ENCODE measurements at places on chromosomes 12 and 14.

DNA sequence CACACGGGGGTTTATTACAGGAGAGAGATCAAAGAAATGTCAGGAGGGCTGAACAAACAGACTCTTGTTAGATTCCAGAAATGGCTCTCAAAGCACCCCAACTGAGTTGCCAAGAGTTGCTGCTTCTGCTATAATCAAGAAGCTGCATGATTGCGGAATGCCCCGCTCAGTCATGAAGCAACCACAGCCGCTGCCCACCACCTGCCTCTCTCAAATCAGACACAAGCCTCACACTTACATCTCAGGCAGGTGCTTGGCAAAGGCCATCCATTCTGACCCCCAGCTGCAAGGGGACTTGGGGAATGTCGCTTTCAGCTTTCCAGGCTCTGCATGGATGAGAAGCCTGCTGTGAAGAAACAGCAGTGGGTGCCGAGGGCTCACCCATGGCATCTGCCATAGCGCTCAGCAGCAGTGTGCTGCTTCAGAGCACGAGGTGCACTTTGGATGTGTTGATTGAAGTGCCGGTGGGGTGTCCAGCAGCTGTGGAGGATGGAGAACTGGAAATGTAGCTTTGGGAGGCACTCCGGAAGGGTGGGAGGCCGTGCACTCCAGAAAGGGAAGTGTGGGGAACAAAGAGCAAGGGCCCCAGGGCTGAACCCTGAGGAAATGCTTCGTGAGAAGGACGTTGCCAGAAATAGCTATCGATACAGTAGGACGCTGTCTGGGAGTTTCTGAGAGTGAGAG, 37.7 kb downstream of the LRRC74A start:
- no peak for DNase-seq

DNA sequence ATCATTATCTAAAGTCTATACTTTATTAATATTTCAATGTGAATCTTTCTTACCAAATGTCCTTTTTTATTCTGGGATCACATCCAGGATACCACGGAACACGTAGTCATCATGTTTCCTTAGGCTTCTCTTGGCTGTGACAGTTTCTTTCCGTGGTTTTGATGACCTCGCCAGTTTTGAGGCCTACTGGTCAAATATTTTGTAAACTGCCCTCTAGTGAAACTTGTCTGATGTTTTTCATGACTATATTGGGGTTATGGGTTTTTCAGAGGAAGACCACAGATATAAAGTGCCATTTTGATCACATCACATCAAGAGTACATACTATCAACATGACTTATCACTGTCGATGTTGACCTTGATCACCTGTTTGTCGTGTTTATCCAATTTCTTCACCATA, 14.1 kb upstream of the SERPINA6 start:
- no peak for DNase-seq

GRCh38 chr12:89461649-89462612, 62.7 kb downstream of the GALNT4 start:
- DNase-seq: peak; percentile 45

DNA sequence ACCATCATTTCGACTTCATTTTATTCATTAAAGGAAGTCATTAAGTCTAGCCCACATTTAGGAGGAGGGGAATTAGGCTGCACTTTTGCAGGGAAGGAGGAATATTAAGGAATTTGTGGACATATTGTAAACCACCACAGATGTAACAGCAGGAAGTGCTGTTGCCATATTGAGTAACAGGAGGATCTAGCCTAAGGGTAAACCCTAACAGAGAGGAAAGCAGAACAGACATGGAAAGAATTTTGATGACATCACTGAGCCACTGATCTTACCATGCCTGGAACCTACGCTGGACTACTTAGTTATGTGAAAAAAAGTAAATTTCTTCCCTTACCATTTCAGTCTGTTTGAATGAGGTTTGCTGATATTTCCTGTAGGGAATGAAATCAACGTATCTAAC, 100.7 kb upstream of the ATF7IP start:
- no peak for DNase-seq

- DNase-seq: no peak
Measured at GRCh38 chr14:92436115-92436776, 77.3 kb upstream of the RIN3 start.

GRCh38 chr12:52364061-52364460, 3.2 kb downstream of the KRT85 start:
- DNase-seq: no peak

DNA sequence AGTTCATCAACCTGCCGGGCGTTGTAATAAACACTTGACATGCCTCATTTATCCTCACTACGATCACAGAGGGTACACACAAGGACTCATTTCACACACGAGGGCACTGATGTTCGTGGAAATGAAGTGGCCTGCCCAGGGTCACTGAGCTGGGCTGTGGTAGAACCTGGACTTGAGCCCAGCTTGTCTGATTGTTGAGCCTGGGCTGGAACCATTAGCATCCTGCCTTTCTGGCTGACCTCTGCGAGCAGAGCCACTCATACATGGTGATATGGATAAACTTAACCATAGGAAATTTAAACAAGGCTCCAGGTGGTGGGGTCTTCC, 16.6 kb upstream of the JDP2 start:
- DNase-seq: no peak

GRCh38 chr12:100189636-100190394, 10.8 kb upstream of the ACTR6 start:
- DNase-seq: no peak

DNA sequence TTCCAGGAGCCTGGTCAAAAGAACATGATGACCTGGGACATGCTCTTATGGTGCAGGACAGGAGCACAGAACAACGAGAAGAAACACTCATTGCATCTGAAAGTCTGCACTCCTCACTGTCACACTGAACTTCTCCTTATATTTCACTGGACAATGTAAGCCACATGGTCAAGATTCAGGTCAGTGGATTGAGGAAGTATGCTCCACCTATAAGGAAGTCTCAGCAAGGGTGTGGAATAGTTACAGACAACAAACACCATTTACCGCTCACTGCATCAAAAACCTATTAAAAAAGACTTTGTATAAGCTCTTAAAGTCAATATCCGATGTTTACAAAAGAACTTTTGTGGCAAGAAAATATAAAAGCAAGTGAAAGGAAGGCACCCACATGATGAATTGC, 153.1 kb upstream of the FOXG1 start:
- no peak for DNase-seq

DNA sequence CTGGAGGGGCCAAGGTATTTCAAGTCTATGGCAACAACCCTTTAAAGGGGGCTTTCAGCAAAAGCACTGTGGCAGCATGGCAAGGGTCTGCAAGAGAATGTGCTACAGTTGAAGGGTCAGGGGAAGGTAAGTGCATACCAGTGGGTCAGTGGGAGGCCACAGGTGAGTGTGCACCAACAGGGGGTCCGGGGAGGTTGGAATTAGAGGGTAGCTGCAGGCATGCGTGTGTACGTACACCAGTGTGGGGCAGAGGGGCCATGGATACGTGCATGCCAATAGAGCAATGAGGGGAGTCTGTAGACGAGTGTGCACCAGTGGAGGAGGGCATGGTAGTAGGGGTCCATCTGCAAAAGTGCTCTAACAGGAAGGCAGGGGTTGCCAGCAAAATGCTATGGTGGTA, 448.9 kb downstream of the NAV3 start:
- DNase-seq: no peak

- DNase-seq: no peak
Measured at GRCh38 chr14:83347874-83348273, 1814.2 kb upstream of the SEL1L start.

DNA sequence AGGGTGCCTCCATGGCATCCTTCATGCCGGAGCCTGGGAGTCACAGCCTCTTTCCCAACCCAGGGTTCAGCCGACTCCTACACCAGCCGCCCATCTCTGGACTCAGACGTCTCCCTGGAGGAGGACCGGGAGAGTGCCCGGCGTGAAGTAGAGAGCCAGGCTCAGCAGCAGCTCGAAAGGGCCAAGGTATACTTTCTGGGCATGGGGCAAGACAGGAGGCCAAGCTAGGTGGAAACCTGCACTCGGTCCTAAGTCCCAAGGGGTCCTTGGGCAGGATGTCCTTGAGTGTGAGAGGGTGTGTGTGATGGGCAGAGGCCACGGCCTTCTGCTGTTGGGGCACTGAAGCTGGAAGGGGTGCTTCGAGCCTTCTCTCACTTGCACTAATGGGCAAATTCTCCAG, 5.0 kb downstream of the CACNB3 start:
- no peak for DNase-seq

DNA sequence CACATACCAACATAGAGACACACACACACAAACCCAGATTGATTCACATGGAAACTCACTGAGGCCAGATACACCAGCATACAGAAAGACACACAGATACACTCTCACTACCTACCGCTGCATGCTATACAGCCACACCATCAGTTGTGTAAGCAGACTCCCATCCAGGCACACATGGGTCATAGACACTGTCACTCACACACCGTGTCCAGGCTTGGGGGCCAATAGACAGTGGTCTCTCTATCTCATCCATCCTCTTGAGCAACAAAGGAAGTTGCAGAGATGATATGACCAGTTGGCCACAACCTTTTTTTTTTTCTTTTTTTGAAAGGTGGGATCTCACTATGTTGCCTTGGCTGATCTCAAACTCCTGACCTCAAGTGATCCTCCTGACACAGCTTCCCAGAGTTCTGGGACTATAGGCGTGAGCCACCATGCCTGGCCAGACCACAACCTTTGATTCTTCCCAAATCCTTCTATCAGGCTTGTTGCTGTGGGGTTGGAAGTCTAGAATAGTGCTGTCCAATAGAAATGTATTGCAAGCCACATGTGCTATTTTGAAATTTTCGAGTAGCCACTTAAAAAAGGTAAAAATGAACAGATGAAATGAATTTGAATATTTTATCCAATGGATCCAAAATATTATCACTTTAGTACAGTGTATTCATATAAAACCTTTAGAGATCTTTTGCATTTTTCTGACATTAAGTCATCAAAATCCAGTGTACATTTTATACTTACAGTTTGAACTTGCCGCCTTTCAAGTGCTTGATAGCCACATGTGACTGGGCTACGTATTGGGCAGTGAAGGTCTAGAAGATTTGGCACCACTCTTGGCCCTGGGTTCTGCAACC, 7.4 kb downstream of the LRP1-AS start:
- no peak for DNase-seq

- DNase-seq: peak; percentile 87
Measured at GRCh38 chr12:105330283-105330930, at the start of gene C12orf75. C12orf75 (plus strand) TSS chr12:105330691; CDS start chr12:105330892, 201 bp downstream.

DNA sequence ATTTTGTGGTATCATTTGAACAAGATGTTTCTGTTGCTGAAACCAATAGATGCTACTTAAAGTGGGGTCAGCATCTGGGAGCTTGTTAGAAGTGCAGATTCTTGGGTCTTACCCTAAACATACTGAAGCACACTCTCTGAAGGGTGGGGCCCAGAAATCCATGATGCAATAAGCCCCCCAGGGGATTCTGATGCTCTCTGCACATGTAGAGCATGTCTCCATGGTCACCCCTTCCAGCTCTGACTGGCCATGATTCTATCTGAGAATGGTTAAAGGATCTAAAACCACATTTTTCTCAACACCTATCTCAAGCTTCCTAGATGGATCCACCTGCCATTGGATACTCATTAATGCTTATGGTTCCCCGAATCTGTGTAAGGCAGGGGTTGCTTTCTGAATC, 20.4 kb downstream of the JDP2 start:
- DNase-seq: no peak

DNA sequence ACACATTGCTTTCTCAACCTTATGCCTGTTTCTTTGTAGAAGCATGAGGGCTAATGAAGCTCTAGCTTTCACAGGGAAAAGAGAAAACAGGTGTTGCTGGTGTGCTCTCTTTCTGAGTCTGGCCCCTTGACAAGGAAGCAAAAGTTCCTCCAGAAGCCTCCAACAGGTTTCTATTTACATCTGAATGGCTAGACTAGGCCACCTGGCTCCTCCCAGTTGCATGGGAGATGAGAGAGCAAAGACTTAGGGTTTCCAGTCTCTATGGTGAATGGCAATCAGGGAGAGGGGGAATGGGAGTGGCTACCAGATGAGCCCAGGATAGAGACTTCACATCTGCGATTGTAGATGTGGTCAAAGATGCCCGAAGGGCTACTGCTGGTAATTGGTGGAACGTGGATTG, 138.1 kb upstream of the PLXNC1 start:
- no peak for DNase-seq

DNA sequence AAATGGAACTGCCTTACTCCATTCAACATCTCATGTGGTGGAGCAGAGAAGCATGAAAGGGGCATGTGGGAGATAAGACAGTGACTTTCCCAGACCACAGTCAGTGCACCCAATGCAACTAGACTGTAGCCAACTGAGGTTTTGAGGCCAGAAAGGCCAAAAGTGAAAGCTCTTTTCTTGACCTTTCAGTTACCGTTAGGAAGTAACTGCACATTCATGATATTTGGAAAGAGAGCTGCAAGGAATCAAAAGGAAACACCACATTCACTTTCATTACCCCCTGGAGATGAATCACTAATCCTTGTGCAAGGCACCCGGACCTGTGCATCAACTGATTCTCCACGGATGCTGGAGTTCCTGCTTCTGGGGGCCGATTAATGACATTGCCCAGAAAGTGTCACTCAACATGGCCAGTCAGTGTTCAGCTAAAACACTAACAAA, 72.9 kb upstream of the ELK3 start:
- DNase-seq: no peak
